ENCODE measurements at places on chromosomes 6 and 20.

DNA sequence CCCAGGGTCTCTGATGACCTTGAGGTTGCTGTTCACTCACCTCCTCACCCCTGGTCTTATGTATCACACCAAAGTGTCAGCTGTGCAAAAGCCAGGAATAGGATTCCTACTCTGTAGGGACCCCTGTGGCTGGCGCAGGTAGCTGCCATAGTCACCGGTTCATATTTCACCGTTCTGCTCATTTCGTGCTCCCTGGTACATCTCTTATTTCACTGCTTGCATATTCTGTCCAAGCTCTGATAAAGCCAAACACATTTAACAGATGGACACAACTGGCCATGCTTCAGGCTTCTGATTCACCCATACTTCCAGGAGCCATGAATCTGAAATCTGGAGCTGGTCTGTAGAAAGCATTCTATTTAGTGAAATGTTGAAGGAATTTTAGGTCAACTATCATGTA, 20.5 kb downstream of the SLC22A3 start:
- no peak for DNase-seq

DNA sequence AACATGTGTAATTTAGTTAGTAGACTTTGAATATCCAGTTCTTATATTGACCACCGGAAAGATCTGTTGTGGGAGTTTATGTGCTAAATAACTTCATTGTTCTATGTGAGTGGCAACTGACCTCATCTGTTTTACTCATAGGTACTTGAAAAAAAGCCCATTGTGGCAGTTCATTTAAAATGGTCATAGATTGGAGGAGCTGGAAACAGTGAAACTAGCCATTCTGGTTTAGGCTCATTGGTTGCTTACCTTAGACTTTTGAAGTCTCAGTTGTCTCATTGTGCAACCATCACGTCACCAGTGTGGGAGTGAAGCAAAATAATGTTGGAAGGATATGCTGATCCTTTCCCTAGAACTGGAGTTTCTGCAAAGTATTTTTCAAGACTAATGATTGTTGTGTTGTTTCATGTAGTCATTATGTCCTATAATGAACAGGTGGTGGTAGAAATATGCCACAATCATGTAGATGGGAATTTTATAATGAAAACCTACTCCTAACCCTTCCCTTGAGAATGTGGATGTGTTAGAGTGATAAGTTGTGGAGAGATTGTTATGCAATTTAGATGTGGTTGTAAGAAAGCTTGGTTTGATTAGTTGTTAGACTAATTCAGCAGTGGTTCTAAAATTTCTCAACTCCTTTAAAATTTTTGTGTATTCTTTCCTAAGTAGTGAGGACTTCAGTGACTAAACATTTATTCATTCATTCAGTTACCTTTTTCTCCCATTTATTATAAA, 18.3 kb downstream of the DSP start:
- no peak for DNase-seq

DNA sequence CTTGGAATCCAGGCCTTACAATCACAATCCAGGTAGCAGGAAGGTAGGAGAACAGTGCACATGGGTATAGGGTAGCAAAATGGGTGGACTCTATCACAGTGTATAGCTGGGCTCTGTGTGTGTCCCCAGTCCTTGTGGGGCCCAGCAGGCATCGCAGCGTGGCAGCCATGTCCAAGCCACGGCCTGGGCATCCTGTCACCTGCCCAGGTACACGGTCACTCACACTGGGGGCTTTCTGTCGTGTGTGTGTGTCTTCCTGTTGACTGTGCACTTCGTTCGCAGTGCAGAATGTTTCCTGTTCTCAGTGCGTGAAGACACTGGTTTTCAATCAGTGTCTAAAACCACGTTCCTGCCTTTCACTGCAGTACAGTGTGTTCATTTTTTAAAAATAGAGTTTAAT, 523.2 kb upstream of the JARID2 start:
- no peak for DNase-seq

GRCh38 chr6:116246089-116246488, 7.8 kb downstream of the TSPYL4 start:
- no peak for DNase-seq
